ENCODE measurements at places on chromosomes 4 and X.

- no peak for DNase-seq
These were observed 527.9 kb downstream of the SPRY1 start for GRCh38 chr4:123924536-123924935.

DNA sequence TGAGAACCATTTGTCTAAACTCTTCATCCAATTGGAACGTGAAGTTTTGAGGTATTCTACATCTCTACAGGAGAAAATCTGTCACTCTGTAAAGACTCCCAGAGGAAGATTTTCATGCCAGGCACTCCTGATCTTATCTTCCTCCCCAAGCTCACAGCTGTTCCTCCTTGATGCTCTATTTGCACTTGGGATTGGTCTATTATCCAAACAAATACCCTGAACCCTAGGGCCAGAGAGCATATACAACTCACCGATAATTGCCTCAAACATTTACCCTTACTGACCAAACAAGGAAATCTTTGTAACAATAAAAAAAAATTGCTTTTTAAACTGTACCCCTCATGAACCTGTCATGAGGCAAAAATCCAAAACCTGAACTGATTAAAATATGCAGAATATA, 372.7 kb downstream of the SH2D1A start:
- DNase-seq, result no peak

- DNase-seq, result no peak
These were observed 411.2 kb downstream of the SPOCK3 start for GRCh38 chr4:166823126-166823525.

GRCh38 chr4:52788806-52789205, 37.6 kb upstream of the ERVMER34-1 start:
- DNase-seq, result no peak

DNA sequence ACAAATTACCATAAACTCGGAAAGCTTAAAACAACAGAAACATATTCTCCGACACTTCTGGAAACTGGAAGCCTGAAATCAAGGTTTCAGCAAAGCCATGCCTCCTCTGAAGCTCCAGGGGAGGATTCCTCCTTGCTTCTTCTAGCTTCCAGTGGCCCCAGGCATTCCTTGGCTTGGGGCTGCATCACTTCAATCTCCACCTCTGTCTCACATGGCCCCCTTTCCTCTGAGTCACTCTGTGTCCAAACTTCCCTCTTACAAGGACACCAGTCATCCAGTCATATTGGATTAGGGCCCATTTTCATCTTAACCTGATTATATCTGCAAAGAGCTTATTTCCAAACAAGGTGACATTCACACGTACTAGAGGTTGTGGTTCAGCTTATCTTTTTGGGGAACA, 17.3 kb downstream of the PARM1 start:
- no peak for DNase-seq

DNA sequence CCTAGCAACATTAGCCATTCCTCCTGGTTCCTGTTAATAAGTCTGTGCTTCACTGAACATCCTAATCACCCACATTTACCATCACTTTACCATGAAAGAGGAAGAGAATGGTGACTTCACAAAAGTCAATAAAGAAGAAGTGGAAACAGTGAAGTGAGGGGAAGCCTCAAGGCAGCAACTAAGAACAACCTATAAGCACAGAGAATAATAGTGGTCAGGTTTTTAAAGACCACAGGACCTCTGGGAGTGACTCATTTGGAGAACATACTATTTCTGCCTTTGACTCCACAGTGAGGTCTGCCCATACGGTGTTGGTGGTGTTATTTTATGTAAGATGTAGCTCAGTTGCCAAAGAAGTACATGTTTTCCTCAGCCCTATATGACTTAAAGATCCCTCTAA, 86.0 kb upstream of the TET2 start:
- DNase-seq, result no peak

DNA sequence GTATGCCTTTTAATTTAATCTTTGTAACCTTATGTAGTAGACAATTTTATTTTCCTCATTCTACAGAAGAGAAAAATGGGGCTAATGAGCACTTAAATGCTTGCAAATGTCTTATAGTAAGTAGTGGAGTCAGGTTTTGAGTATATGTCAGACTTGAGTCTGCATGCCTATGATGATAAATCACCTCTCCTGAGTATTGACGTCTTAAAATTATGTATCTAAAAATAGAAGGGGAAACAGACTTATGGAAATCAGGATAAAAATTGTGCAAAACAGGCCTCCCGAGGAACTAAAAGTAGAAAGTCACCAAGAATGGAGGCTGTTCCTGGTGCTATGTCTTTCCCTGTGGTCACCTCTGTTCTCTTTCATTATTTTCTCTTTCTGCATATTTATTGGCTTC, 92.7 kb downstream of the STIM2 start:
- DNase-seq, result no peak

GRCh38 chr4:2750719-2751605, 5.2 kb downstream of the TNIP2 start:
- no peak for DNase-seq

GRCh38 chrX:39356119-39356807, 555.0 kb downstream of the MID1IP1 start:
- DNase-seq, result no peak

GRCh38 chrX:87299563-87300160, 217.9 kb upstream of the KLHL4 start:
- DNase-seq, result peak; percentile 16

- no peak for DNase-seq
These were observed 1.6 kb downstream of the SLITRK4 start for GRCh38 chrX:143634309-143634662.

DNA sequence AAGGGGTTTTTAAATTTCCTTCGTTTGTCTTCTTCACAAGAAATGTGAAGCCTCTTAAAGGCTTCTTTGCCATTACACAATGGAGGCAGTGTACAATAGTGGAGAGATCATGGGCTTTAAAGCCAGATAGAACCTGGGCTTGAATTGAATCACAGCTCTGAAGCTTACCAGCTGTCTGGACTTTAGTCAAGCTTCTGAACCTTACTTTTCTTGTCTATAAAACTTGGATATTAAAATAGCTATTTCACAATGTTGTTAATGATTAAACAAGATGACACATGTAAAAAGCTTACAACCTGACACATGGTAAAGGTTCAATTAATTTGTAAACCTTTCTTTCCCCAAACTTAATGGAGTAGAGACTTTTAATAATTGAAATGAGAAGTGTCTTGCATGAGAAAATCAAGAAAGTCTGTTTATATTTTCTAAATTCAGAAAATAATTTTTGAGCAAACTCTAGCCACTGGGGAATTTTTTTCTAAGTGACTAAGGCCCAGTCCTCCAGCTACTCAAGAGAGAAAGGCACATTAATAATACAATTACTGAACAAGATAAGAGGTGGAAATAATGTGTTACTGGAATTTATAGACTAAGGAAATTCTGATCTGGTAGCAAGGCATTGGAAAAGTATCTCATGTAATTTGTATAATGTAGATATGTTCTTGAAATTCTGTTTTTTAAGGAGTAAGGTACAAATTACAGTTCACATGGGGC, 21.7 kb upstream of the TBC1D8B start:
- DNase-seq, result no peak

- no peak for DNase-seq
These were observed 61.9 kb downstream of the ARHGAP10 start for GRCh38 chr4:147793569-147794313.

- no peak for DNase-seq
These were observed 67.2 kb downstream of the TBC1D9 start for GRCh38 chr4:140688711-140689598.

DNA sequence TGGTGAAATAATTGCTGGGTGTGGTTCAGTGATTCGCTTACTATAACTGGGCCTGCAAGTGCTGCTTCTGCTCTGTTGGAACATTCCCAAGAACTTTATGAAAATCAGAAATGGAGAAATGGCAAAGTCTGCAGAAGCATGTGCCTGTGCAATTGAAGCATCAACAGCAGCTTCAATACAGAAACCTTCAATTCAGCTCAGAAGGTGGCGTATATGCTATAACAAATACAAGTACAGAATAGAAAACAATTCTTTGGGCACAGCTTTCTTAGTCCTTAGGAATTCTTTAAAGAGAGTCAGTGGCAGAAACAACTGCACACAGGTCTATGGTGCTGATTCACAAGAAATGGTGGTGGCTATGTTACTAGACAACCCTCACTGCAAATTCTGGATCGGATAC, 18.0 kb upstream of the PDHA2 start:
- DNase-seq, result no peak

GRCh38 chr4:15918484-15919129, 19.9 kb downstream of the FGFBP1 start:
- DNase-seq, result no peak

- no peak for DNase-seq
These were observed 117.7 kb upstream of the PRPS2 start for GRCh38 chrX:12673487-12673886.

DNA sequence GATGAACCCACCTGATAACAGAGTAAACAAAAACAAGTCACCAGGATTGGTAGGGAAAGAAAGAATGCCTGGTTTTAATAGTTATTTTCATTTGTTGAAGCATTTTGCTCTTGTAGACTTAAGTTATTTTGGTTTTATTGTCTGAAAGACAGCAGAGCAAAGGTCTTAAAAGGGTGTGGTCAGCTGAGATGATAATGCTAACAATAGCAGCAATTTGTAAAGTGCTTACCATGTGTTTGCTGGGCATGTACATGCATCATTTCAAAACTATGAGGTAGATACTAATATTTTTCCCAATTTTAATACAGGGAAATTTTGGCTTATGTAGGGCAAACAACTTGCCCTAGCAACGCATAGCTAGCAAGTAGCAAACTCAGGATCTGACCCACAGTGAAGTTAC, 46.8 kb upstream of the SLC10A4 start:
- DNase-seq, result no peak

DNA sequence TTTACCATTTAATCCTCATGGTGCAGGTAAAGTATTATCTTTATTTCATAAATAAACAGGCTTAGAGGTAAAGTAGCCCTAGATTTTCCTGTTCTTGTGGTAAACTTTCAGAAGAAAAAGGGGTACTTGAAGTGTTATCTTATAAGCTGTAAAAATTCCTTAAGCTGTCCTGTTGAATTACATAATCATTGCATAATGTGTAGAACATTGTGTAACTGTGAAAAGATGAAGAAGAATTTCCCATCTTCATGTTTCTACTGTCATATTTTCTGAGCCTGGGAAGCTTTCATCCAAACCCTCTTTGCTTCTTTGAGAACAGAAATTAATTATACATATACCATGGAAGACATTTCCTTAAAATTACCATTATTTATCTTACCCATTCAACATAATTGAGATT, 90.5 kb downstream of the ELOVL6 start:
- no peak for DNase-seq

GRCh38 chr4:26522478-26522877, 32.2 kb upstream of the CCKAR start:
- no peak for DNase-seq

DNA sequence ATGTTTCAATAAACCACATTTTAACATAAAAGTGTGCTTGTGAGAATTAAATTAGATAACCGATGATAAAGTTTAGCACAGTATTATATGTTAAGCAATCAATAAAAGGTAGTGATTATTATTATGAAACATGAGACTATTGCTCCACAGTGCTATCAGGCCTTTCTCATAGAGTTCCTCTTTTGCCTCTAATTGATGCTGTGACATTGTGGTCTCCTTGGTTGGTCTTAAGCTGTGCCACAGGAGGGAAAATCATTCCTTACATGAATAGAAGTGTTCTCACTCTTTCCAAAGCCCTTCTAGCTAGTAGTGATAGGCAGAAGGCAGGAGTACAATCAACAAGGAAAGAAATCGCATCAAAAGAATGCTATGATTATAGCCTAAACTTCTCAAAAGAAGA, 9.2 kb upstream of the PDHA2 start:
- DNase-seq, result no peak

- no peak for DNase-seq
These were observed 11.5 kb upstream of the RASSF6 start for GRCh38 chr4:73631565-73632226.

DNA sequence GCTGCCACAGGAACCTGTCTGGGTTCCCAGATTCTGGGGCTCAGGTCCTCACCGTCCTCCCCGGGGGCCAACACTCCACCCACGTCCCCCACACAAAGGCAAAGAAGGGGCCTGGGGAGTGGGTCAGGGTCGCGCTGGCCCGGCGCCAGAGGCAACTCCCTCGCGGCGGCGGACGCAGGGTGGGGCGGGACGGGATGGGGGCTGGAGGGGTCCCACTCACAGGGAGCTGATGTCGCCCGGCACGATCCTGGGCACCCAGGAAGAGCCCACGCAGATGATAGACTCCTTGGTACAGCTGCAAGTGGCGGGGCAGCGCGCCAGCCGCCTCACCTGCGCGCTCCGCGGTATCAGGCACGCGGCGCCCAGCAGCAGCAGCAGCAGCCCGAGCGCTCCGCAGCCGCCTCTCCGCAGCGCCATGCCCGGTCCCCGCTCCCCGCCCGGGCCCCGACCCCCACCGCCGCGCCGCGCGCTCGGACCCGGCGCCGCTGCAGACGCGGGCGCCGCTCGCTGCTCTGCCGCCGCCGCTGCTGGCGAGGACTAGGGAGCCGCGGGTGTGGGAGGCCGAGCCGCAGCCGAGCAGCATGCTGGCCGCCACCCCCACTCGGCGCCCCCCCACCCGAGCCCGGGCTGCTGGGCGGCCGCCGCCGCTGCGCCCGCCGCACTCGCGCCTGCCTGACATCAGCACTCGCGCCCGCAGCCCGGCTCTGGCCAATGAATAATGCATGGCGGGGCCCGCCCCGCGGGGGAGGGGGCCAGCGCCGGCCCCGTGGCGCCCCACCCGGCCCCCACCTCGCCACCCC, at the start of gene LGI2:
LGI2 (minus strand) TSS at position 670 of the 800 bp plus-strand sequence; CDS start at position 417, 253 bp downstream.
- no peak for DNase-seq

DNA sequence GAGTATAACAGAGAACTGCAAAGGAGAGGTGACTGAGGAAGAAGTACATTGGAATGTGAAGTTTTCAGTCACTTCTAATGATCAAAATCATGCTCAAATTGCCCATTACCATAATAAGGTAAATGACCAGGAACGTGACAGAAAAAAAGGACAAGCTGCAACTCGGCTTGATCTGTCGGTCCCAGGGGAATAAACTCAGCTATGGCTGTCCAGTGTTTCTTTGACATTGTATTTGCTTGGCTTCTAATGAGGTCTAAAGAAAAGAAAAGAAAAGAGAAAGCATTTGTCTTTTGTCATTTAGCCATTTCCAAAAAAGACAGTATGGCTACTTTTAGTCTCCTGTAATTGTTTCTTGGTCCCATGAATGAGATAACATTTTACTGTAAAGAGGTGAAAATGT, 25.2 kb downstream of the PHOX2B start:
- no peak for DNase-seq

DNA sequence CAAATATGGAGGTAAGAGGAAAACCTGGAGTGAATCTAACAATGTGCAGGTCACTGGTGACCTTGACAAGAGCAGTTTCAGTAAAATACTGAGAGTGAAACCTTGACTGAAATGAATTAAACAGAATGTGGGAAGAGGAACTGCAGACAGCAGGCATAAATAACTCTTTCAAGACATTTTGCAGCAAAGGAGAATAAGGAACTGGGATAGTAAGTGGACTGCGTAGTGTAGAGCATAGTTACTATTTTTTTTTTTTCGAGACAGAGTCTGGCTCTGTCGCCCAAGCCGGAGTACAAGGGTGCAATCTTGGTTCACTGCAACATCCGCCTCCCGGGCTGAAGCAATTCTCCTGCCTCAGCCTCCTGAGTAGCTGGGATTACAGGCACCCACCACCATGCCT, 24.0 kb downstream of the RBMX start:
- DNase-seq, result no peak

GRCh38 chrX:28120072-28120471, 138.8 kb upstream of the DCAF8L1 start:
- no peak for DNase-seq

- no peak for DNase-seq
These were observed 758.6 kb downstream of the PDHA2 start for GRCh38 chr4:96598465-96598864.

- DNase-seq, result no peak
These were observed 213.1 kb upstream of the BOD1L1 start for GRCh38 chr4:13840502-13841190.

GRCh38 chrX:96989830-96990571, 106.3 kb downstream of the RPA4 start:
- no peak for DNase-seq

All from muscle of arm (tissue), 14 donors.